HuH-7.5 (cell line): ENCODE measurements at places on chromosomes 2 and 18.
A peak's percentile ranks its signal among the peaks of the same experiment; 100 is the strongest.

DNA sequence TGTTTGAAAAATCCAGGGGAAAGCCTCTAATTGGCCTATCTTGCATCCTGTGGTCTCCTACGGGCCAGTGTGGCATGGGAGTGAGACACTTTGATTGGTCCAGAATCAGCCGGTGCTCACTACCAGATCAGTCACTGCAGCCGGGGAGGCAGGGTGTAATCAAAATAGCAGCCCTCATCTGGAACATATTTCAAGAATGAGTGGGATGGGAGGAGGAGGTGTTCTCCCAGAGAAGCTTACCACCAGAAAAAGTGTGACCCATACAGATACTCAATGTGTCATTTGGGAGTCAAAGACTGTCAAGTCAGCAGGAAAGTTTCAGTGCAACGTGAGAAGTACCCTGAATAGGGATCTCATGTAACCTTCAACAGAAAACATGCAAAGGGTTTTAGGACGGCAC lies 393.9 kb upstream of the SLC14A2 start:
- no peak for DNase-seq

GRCh38 chr18:73646196-73646595 lies 501.4 kb downstream of the FBXO15 start:
- no peak for DNase-seq

GRCh38 chr2:96025194-96025492 lies 9.6 kb downstream of the GPAT2 start:
- no peak for DNase-seq

- DNase-seq, result no peak
Observed at GRCh38 chr2:98282109-98282508, 64.1 kb upstream of the CNGA3 start.

DNA sequence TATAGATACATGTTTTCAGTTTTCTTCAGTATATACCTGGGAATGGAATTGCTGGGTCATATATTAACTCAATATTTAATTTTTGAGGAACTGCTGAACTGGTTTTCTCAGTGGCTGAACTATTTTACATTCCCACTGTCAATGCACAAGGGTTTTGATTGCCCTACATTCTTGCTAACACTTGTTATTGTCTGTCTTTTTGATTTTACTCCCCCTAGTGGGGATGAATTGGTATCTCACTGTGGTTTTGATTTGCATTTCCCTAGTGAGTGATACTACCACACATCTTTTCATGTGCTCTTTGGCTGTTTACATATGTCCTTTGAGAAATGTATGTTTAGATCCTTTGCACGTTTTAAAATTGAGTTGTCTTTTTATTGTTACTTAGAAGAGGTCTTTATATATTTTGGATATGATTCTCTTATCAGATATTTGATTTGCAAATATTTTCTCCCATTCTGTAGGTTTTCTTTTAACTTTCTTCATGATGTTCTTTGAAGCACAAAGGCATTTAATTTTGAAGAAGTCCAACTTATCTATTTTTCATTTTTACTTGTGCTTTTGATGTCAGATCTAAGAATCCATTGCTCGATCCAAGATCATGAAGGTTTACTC lies 36.2 kb downstream of the ASB1 start:
- DNase-seq, result peak; percentile 41

- no peak for DNase-seq
Observed at GRCh38 chr2:236240228-236240990, 23.8 kb downstream of the ASB18 start.

GRCh38 chr2:100902817-100903405 lies 83.0 kb downstream of the NPAS2 start:
- no peak for DNase-seq

- no peak for DNase-seq
Observed at GRCh38 chr18:66599190-66599589, 4.7 kb downstream of the CDH19 start.

DNA sequence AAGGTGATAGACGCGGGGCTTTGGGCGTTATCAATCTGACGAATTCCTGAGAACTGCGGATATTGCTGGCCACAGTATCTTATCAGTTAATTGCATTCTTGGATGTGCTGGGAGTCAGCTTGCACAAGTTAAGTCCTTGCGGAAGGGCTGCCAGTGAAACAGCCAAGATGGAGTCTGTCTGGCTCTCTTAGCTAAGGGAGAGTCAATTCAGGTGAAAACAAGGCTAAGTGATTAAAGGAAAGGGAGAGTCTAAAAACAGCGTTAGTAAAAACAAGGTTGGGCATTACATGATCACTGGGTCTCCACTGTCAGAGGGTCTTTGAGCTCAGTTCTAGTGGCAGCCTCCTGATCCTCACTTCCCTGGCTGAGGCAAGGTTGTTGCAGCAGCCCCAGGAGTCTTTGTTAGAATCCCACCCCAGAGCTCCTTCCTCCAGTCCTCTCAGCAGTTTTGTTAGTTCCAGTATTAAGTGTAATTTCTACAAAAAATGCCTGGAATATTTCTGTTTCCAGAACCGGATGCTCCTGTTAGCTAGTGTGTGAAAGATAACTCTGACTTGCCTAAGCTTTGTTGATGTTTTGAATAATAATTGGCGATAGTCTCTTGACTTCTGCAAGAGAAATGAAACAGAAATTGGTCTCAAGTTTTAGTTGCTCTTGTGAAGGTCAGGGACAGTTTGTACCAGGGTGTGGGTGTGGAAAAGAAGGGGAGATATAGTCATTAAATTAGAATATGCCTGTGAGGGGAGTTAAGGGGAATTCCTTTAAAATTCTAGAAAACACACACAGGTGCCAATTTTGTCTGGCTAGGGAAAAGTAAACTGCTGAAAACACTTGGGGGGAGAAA lies 10.6 kb downstream of the CFLAR start:
- DNase-seq, result no peak

- DNase-seq, result no peak
Observed at GRCh38 chr2:10514743-10515142, 66.6 kb upstream of the ODC1 start.

DNA sequence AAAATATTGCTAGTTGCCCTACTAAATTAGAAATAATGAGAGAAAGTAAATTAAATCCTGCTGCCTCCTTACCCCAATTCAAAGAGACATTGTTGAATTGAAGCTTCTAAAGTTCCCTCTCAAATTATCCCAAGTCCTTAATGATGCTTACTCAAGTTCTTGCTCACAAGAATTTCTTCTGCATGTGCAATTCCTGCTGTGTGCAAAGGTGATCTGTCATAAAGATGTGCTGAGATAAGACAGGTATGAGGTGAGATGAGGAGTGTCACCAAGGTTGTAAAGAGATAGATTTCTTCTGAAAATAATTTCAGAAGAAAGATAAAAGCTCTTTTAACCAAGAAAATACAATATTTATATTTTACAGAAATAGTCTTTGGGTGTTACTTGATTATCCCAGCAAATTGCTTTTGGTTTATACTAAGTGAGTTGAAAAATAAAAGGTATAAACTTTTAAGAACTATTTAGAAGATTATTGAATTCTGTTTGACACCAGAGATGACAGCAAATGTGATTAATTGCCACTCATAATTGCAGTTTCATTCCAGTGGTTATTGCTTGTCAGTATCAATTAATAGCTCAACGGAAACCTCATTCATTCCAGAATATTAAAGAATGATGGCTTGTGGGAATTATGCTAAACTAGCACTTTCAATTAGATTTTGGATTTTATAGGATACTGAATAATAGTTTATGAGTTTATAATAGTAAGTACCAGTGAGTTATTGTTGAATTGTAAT lies 674.3 kb downstream of the STK39 start:
- DNase-seq, result no peak

GRCh38 chr2:84450288-84451227 lies 8.5 kb downstream of the SUCLG1 start:
- no peak for DNase-seq

DNA sequence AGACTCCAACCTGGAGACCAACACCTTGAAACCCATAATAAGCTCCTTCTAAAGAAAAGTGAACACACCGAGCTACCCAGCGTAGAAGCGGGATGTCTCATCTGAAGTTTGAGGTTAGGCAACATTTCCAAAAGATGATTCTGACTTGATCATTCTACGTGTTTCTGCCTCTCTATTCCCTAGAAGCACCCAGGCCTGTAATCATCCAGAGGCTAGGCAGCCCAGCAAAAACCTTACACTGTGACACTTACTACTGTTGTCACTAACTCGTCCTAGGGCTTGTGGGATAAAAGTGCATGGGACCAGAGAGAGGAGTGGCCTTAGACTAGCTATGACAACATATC lies 1.4 kb downstream of the ZBTB14 start:
- no peak for DNase-seq

DNA sequence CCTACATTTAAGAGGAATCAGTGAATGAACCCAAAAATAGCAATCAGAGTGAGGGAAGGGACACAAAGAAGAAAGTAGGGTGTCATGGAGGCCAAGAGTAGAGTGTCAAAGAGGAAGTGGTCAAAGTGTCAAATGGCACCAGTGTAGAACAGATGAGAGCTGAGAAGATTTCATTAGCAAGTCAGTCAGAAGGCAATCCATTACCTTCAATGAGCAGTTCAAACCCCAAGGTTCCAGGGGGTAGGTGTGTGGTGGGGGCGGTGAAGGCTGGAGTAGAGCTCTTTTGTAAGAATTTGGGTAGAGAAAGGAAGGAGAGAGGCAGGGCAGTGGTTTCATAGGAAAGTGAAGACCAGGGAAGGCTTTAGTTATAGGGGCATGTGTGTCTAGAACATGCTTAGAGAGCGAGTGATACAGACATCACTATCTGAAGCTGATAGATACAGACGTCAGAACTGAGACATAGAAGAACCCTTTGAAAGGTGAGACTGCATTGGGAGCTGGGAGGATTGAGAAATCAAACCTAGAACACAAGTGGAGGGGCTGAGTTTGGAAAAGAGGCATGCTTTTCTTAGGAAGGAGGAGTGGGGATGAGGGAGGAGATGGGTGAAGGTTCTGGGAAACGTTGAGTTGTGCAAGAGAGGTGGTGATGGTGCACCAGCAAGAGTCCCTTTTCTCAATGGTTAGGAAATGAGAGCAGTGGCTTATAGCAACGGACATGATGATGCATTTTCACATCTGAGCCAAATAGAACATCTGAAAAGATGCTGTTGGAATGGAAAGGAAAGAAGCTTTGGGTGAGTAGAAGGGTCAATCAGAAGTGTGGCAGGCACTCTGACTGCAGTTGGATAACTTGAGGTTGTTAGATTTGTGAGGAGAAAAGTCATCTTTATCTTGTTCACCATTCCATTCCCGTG lies 48.9 kb upstream of the IL1RL1 start:
- no peak for DNase-seq

- no peak for DNase-seq
Observed at GRCh38 chr18:74951165-74951760, 257.7 kb downstream of the PTGR3 start.

DNA sequence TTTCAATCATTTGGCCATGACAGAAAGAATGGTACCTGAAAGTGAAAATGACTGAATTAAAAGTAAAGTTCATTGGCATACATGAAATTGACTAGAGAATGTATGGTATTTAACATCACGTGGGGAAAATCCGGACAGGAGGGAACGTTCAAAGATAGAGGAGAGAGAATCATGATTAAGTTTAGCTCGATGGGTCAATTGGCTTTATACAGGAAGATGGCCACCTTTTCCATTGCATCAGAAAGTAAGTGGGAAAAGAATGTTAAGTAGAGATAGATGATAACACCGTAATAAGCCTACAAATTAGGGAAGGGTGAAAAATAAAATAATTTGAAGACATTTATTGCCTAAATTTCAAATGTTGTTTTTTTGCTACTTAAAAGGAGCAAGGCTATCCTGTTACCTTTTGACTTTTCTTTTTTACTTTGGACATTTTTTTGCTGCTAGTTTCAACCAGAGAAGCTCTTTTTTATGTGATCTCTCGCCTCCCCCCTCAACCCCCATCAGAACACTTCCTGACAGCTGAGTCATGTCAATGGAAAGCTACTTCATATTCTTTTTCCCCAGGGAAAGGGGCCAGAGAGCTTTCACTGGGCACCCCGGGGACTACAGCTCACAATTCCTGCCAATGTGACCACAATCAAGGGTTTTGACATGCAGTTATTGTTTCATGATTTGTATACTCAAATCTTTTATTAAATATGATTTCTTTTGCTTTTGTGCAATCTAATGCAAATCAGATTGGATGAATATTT lies 767 bp upstream of the CCDC102B start:
- DNase-seq, result no peak

- DNase-seq, result no peak
Observed at GRCh38 chr2:67240507-67240906, 156.6 kb upstream of the ETAA1 start.

GRCh38 chr2:84494070-84494469 lies 22.2 kb upstream of the DNAH6 start:
- no peak for DNase-seq

DNA sequence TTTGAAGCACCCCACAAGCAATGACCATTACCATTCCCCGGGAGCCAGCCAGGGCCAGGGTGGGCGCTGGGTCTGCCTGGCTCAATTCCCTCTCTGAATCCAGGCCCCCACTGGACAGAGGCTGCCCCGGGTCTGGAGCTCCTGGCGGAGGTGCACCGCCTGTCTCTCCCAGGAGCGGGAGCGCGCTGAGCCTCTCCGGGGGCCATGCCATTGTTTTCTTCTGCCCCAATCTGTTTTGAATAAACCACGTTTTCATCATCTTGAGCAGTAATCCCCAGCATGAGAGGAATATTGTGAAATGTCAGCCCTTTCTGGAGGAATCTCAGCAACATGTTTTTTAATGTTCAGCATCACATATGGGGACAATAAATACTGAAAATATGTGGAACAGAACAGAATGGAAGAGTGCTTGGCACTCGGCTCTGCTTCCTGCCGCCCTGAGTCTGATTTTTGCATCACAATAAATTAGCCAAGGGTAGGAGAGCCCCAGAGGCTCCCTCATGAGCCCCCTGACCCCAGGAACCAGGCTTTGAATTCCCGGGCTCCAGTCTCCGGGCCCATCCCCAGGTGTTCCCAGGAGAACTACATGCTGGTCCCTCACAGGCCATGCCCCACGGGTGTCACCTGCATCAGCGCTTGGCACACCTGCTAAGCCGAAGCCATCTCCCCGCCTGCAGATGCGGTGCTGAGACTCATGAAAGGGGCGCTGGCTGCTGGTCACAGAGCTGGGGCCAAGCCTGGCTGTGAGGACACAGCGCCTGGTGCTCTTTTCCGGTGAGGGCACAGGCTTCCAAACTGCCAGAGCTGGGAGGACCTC lies 88.8 kb downstream of the INHBB start:
- no peak for DNase-seq

DNA sequence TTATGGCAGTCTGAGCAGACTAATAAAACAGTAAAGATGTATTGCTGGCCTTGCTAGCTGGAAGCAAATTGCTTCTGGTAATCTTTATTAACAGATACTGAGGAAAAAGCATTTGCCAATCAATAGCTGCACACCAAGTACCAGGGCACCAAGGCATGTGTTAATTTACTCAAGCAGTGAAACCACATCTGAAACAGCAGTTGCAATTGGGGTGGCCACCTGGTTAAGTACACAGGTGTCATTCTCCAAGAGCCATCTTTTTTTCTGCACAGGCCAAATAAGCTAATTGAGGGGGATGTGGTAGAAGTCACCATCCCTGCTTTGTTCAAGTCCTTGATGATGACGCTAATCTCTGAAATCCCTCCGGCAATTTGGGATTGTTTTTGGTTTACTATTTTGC lies 8.6 kb upstream of the SEH1L start:
- DNase-seq, result no peak

- no peak for DNase-seq
Observed at GRCh38 chr2:16869711-16870110, 204.1 kb upstream of the CYRIA start.

GRCh38 chr2:238898534-238899281 lies 50.8 kb downstream of the TWIST2 start:
- no peak for DNase-seq

GRCh38 chr18:62518460-62519375 lies 4.1 kb upstream of the ZCCHC2 start:
- DNase-seq, result no peak
